ENCODE measurements at places on chromosomes 2 and 18.
A peak's percentile ranks its signal among the peaks of the same experiment; 100 is the strongest.

DNA sequence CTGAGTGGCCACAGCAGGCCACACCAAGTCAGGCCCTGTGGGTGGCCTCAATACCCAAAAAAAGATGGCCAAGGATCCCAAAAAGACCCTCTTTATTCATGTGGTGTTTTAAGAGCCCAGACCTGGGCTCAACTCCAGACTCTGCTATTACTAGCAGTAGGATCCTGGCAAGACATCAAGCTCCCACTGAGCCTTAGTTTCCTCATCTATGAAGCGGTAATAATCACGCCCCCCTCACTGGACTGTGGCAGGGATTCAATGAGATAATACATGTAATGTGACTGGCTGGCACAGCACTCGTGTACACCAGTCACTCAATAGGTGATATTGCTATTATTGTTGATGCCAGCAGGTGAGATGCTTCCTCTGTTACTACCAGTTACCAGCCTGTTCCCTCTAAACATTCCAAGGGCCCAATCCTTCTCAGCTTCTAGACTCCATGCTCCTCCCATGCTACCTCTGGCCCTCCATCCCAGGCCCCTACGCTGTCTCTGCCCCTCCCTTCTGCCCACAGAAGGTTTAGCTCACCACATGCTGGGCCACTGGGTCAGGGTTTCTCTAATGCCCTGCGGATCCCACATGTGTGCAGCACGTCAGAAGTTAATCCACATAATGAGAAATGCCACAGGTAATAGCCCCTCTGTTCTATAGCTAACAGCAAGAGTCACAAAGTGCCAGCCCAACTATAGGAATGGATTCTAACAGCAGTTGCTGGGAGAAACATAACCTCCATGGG lies 51.2 kb downstream of the SLC4A5 start:
- DNase-seq, result no peak

DNA sequence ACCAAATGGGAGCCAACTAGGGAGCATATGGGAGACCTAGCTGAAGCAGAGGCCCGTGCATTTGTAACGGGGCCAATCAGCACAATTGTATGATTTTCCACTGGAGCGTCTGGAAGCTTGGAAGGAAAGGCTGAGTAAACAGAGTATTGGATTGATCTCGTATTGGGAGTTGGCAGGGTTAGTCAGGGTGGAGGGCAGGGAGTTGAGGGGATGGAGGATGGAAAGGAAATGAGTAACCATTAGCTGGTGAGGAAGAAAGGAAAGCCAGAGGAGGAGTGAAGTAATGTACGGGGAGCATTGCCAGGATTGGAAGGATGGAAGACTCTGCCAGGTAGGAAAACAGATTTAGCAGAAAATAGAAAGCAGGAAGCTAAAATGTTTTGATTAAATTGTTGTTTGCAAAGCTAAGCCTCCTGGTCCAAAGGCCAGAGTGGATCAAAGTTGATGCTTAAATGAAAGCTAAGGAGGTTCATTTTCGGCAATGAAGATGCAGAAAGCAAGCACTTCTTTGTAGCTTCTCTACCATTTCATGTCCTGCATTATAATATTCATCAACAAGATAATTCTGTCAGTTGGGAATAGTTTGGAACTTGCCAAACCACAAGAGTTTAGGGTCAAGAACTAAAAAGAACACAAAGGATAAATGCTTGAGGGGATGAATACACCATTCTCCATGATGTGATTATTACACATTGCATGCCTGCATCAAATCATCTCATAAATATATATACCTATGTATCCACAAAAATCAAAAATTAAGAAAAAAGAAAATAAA lies 75.6 kb upstream of the TTN start:
- no peak for DNase-seq

- no peak for DNase-seq
Measured at GRCh38 chr2:212845941-212846340, 305.5 kb downstream of the IKZF2 start.

DNA sequence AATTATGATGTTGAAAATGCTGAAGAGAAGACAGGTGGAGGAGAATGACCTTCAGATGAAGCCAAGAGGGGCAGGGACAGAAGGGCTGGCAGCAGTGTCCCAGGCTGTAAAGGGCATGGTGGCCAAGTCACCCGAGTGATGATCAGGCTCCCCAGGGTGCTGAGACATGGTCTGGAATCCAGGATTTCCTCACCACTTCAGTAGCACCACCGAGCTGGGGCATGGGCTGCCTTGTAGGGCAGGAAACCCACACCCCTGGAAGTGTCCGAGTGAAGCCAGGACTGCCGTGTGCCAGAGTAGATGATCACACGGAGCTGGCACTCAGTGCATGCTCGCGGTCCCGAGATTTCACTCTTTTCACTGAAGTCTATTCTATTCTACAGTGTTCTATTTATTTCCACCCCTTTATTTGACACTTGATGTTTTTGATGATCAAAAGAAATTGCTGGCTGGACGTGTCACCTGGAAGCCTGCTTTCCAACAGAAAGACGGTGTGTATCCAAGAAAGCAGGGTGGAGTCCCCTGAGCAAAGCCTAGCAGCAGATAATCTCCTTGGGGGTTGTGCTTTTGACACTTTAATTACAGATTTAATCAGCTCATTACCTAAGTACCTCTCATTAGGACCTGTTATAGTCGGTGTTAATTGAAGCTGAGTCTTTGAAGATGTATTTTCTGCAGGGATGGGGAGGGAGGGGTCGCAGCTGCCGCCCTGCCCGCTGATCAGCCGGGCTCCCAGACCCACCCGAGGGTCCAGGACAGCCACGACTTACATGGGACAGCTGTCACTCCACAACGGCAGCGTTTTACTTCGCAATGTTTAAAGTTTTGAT lies 92.3 kb downstream of the SEPTIN10 start:
- DNase-seq, result no peak

DNA sequence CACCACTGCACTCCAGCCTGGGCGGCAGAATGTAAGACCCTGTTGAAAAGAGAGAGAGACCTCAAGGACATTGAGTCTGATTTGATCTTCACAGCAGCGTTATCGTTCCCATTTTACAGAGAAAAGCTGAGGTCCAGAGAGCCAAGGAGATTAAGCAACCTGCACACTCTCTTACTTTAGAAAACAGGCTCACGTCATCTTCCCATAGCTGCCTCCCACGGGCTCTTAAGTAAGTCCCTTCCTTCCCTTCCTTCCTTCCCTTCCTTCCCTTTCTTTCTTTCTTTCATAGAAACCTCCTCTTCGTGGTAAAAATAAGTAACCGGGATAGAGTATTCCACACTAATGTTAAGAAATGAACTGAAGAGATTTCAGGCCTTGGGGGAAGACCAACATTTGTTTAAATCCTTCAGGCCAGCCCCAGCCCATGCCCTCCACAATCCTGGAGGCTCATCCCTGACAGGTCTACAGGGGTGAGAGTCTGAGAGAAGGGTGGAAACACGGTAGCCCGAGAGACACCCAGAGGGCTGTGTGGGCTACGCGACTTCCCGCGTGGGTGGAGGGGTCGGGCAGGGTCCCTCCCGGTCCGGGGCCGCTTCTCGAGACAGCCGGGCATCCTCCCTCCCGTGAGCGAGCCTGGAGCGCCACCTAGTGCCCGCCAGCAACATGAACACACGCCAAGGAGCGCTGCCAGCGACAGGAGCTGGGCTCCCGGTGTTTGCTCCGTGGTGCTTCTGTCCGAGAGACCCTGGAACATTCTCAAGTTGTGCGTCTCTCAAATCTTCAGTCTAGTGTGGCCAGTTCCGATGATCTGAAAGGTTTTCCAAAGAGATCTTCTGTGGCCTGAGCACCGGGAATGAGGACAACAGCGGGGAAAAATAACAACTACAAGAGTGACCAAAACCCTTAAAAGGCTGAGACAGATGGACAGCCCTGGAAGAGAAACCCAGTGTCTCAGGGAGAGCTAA lies 160.3 kb downstream of the INO80D start:
- DNase-seq, result peak; percentile 74

DNA sequence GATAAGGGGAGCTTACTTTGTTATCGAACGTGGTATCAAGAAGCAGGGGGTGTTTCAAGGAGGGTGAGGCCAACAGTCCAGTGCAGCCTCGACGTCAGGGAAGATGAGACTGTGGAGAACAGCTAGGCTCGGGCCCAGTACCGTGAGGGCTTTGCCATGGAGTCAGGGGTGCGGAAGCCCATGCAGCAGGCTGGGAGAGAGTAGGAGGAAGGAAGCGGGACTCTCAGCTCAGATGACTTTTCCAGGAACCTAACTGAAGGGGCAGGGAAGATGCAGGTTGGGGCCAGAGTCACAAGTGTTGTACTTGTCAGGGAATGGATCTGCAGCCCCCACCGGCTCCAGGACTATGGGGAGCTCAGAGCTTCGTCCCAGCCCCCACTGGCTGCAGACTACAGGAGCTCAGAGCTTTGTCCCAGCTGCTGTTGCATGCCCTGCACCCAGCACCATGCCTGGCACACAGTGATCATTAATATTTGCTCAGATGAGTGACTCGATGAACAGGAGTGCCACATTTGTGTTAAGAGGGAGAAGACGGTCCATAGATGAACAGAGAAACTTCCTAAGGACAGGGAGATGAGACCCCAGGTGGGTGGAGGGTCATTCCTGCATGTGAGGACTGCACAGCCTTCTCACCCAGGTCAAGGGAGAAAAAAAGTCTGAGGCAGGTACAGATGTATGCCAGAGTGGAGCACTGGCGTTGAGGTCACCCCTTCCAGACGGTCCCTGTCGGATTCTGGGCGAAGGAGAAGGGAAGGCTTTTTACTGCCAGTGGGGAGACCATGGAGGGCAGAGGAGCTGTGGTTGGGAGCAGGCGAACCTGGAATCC lies 36.4 kb downstream of the PTGR3 start:
- DNase-seq, result no peak

GRCh38 chr2:207015901-207016300 lies 76.6 kb downstream of the CPO start:
- no peak for DNase-seq

DNA sequence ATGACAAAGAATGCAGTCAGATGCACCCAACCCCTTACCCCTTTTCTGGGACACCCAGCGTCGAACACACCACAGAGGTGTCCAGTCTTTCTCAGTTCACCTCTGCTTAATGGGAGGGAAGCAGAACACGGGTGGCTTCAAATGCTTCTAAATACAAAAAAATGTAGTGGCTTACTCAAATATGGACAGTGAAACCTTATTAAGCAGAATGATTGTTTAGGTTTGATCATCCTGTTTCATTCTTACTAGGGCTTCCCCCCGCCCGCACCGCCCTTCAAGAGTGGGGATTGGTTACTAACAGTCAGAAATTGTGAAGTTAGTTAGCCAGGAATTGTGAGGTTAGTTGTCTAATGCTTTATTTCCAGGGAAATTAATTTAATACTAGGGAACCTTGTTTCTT lies 21.6 kb downstream of the ATG16L1 start:
- no peak for DNase-seq

- DNase-seq, result no peak
Measured at GRCh38 chr2:235105821-235106359, 154.1 kb downstream of the SH3BP4 start.

DNA sequence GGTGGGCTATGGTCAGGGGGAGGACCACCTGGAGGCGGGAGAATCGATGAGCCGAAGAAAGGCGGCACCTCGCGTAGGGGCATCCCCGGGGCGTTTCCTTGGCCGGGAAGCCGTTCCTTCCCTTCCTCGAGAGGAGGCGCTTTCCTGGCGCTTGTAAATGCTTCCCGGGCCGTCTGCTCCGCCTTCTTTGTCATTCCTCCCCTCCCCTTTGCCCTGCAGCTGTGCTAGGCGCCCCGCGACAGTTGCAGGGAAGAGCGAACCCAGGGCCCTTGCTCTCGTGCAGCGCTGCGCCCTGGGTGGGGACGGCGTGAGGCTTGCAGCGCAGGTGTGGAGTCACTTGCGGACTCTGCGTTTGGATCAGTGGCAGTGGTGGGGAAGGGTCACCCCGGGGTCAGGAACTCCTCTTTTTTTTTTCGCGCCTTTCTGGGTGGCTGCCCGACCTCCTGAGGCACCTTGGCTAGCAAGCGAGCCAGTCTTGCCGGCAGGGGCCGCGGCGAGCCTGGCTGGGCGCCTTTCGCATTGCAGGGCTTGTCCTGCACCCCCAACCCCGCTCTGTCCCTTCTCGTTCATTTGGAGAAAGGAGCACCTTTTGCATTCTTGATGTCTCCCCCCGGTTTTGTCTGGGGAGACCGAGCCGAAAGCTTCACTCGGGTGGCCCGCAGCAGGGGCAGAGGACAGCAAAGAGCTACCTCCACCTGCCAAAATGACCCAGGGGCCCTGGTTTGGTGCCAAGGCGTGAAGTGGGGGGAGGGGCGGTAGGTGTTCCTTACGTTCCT lies 858 bp downstream of the KCNS3 start:
- DNase-seq, result no peak

GRCh38 chr18:22723773-22724172 lies 209.4 kb upstream of the RBBP8 start:
- DNase-seq, result no peak

DNA sequence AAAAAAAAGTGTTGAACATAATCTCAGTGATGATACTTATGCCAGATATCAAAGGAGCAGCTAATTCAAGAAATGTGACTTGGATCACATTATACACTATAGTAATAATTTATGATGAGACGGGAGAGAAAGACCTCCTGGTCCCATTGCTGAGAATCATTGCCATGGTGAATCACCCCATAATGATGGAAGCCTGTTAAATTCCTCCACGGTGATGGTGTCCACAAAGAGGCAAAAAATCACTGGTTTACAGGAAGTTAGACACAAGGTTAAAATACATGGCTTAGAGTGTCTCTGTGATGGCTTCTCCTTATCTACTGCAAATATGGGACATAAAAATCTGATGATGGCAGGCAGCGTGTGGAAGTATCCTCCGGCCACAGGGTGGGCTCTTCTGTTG lies 210.0 kb downstream of the CDH2 start:
- DNase-seq, result no peak

DNA sequence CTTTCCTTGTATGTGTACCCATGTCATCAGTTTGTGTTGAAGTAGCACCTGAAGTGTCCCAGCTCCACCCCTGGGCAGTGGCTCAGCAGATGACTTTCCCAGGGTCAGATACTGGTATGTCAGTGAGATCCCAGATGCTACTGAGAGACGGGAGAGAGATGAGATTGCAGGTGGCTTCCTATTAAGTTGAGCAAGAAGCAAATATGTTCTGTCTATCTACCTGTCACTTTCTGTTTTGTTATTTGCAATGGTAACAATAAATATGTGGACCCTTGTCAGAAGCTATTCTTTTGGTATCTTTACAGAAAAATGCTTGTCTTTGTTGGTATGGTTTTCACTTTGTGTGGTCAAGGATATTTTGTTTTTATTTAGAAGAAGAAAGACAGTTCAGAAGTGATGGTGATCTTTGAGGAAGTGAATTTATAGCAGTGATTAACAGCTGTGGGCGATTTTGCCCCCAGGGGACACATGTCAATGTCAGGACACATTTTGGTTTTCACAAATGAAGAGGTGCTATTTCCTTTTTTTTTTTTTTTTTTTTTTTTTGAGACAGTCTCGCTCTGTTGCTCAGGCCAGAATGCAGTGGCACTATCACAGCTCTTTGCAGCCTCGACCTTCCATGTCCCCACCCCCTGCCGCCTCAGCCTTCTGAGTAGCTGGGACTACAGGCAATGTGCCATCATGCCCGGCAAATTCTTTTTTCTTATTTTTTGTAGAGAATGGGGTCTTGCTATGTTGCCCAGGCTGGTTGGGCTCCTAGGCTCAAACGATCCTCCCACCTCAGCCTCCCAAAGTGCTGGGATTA lies 21.4 kb downstream of the MGAT5 start:
- DNase-seq, result no peak

All from CD4-positive, alpha-beta T cell treated with Interleukin-17A for 4 hours (primary cell).